AG04449 (cell line): ENCODE measurements at places on chromosomes 4 and X.

GRCh38 chrX:14361435-14361834 lies 167.9 kb upstream of the GLRA2 start:
- no peak for DNase-seq

GRCh38 chr4:7435471-7436061 lies 836 bp upstream of the PSAPL1 start:
- no peak for DNase-seq

DNA sequence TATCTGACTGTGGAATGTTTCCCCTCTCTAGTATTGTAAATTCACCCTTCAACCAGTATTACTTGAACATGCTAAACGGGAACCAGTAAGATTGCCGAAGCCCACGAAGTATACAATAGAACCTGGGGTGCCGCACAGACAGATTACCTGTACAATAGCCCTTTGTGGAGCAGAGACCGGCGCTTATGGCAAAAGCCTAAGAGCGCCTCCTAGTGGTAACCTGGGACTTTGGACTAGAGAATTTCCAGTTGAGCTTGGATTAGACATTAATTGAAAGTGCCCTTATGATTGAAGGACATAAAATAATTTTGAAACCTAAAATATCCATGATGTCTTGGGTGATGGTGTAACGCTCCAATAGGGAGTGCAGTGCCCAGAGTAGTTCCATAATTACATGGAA lies 14.1 kb downstream of the ZNF157 start:
- no peak for DNase-seq

DNA sequence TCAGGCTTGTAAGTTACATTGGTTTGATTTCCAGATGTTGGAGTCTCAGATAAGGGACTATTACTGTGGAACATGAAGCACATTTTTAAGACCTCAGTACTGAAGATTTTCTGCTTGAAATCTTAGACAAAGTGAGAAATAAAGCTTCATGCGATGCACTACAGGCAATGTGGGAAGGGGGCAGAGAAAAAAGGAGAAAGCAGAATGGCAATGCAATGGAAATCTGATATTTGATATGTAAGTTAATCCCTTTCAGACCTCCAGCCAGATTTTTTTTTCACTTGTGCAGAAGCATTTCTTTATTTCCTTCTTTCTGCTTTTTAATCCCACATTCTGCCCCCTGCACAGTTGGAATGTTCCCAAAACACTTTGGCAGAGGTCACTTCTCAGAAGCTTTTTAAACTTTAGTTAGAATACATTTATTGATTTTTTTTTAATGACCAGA lies 174.3 kb downstream of the ADGRL3 start:
- no peak for DNase-seq

DNA sequence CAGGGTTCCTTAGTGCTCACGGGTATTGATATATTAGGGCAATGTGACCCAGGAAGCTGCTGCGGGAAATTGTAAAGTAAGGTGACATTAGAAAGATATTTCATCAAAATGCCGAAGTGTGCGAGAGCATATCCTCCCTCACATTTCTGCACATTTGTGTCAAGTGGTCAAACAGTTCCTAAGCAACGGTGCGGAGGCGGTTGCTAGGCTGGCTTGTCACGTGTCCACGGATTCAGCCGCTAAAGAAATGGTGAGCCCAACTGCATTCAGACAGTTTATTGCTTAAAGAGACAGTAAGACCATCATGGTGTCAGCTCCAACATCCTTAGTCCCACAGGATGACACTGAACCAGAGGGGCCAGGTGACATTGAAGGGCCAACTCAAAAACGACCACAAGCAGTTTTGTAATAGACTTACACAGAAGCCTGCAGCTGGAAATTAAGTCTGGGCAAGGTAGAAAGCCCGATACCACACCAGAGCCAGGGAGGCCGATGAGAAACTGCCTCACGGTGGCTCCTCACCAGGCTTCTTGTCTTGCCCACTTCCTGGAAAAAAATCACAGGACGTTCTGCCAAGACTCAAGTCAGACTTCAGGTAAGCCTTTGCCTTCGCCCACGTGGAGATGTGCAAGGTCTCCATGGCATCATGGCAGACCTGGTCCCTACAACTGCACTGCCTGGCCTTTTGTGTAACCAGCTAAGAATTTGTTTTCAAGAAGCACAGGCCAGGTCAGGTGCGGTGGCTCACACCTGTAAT lies 50.4 kb downstream of the USP11 start:
- DNase-seq, result no peak

DNA sequence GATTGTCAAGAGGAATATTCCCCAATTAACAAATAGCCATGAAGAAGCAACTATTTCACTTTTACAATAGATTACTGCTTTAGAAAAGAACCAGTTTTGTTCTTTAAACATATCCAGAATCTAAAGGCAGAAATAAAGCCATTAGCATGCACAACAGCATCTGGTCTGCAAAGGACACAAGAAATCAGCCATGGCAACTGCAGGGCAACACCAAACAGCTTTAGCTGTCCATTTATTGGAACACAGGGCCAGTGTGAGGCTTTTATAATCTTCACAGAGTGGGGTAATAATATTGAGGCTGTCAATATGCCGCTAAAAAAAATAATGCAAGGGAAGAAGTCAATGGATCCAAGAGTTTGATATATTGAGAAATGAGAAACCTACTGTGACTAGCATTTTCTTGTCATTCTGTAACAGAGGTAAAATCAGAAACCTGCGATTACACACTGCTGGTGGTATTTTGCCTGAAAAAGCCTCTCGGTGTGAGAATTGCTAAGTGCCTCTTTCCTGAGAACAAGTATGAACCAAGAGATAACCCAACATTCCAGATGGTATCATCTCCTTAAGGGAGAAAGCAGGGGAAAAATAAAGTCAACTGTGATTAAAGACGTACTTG lies 2.7 kb upstream of the BANK1 start:
- DNase-seq, result no peak

DNA sequence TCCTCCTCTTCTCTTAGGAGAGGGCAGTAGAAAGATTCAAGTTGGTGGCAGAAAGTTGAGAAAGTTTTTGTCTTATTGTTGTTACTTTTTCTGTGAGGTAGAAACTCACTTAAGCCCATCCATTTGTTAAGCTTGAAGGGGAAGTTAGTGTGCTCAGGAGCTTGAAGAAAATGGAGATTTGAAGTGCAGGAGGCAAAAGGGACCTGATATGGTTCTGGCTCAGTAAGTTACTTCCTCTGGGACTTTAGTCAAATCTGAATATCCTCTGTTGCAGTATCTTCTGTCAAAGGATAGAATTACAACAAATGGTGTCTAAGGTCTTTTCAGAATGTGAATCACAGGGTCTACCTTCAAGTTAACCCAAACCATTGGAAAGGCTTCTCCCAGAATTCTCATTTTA lies 46.2 kb downstream of the CXCL13 start:
- DNase-seq, result no peak

DNA sequence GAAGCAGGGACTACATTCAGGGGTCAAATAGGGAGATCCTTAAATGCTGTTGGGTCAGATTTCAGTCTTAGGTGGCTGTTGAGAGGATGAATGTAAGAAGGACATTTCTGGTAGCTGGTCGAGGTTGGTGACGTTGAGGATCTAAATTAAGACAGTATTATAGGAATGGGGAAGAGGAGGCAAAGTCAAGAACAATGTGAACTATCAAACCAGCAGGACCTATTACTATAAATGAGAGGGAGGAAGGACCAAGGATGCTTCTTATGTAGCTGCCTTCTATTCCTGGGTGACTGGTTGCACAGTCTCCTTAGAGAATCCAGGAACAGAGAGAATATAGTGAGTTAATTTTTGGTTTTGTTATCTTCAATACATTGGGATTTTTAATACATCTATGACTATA lies 118.5 kb upstream of the BMPR1B start:
- DNase-seq, result no peak

- DNase-seq, result no peak
These were observed 115.8 kb downstream of the PHEX start for GRCh38 chrX:22147942-22148341.

DNA sequence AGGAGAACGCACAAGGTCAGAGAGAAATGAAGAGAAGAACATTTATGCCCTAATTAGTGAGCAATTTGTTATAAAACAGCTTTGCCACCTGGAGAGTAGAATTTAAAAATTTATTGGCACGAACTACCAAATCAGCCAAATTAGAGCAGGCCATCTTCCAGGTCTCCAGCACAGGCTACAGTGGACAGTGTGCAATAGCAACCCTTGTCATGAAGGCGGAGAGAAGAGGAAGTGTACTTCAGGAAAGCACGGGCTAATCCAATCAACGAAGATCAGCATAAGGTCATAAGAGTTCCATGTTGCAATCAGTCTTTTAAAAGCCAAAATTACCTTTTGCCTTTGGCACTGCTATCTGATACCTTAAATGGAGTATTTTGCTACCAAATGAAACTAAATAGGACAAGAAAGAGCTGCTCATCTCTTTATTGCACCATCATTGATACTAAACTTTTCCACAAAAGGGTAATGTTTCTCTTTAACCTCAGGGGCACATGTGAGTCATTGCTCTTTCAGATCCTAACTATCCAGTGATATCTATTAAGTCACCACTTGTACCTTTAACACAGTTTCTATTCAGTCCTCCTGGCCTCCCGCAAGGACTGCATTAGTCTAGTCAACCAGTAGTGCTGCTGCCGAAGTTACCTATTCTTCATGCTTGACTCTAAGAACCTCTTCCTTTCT lies 19.9 kb downstream of the ANK2 start:
- no peak for DNase-seq

- no peak for DNase-seq
These were observed 355.1 kb downstream of the PDHA2 start for GRCh38 chr4:96194993-96195392.

DNA sequence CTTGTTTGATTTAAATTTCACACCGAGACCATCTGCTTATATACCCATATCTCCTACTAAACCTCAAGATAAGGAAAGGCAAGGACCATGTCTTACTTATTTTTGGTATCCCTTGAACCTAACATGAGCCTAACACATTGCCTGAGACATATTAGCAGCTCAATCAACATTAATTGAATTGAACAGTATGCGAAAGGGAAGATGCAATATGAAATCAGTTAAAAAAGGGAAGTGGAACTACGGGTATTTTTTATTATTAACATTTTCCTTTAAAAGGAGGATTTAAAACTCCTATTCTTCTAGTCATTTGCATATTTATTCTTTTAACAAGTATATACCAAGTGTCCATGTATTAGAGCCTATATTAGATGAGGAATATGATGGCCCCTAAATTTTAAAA lies 197.0 kb downstream of the CAMK2D start:
- no peak for DNase-seq

DNA sequence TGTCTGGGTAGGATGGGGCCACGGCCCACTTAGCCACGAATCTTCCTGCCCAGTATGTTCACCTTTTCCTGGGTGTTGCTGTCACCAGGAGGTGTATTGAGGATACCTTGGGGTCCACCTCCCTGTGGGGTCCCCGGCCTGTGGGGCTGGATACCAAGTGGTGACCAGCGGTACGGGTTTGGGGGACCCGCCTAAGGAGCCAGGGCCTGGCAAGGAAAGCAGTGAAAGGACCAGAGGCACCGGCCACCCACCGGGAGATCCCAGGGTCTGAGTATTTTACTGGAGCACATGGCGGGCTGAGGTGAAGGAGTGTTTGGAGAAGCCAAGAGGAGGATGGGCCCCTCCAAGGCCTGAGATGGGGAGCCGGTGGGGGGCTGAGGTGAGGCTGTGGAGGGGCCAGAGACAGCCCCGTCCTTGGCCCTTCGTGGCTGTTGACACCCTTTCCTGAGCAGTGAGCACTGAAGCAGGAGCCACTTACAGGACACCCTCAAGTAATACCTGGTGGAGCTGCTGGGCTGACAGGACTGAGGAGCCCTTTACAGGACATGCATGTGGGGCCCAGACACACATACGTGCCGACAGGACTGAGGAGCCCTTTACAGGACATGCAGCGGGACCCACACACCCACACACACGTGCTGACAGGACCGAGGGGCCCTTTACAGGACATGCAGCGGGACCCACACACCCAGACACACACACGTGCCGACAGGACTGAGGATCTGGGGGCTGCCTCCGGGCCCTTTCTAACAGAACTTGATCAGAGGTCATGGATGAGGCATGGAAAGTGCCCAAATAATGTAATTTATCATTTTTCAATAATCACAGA lies 38.4 kb downstream of the TMEM271 start:
- no peak for DNase-seq
